ENCODE measurements at places on chromosomes 2 and 18. TPM values are rescaled to one million over a fixed set of nuclear protein-coding genes. Genes with fewer than 3 reads are reported as not detected.

SNED1 gene
- total RNA-seq, result 4.5 TPM

GDF7 gene
- total RNA-seq, result under 0.01 TPM

GRCh38 chr2:127810156-127810618, 784 bp downstream of the WDR33 start:
- DNase-seq, result peak; percentile 33

UGT1A8 gene
- total RNA-seq, result not detected

DNA sequence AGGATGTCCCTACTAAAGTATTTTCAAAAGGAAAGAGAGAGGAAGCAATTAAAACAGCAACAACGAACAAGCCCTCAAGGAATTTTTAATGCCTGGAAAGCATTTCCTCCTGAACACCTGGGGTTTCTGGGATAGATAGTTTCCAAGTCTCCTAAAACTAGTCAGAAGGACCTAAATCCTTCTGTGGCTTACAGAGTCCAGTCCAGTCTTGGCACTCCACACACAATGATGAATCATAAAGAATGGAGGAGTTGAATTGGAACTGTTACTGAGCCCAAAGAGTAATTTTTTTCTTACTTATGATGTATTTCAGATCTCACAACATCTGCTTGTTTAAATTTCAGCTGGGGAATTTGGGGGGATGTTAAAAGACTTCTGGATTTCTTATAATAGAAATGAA, 144.6 kb upstream of the SETBP1 start:
- DNase-seq, result peak; percentile 6
